ENCODE measurements at places on chromosomes 1 and 21.

GRCh38 chr1:58895082-58895481, 111.2 kb upstream of the JUN start:
- no peak for DNase-seq

DNA sequence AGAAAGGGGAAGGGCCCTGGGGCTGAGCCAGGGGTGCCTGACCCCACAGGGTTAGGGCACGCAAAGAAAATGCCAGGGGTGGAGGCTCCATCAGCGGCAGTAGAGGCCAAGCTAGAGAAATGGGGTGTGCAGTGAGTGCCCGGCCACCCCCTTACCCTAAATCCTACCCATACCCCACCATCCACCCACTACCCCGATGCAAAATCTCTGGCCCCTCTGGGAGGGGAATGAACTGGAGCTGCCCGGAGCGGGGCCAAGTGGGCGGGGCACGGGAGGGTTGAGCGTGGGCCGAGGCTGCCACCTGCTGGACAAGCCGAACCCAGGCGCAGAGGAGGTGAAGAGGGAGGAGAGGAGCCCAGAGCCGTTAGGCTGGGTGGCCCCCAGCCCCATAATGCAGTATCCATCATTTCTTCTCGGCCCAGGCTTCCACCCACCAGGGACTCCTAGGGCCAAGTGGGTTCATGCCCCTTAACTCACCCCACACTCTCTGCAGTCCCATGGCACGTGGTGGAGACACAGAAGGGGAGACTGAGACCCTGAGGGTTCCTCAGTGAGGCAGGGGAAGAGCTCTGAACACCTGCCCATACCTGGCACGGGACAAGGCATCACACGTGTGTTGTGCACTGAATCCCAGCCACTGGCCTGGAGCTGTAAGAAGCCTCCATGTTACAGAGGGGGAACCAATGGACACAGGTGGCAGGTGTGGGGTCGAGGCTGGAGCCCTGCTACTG, 1.4 kb upstream of the C1QC start:
- DNase-seq = no peak

- DNase-seq = no peak
Measured at GRCh38 chr1:54239631-54240031, 39.7 kb downstream of the MRPL37 start.

DNA sequence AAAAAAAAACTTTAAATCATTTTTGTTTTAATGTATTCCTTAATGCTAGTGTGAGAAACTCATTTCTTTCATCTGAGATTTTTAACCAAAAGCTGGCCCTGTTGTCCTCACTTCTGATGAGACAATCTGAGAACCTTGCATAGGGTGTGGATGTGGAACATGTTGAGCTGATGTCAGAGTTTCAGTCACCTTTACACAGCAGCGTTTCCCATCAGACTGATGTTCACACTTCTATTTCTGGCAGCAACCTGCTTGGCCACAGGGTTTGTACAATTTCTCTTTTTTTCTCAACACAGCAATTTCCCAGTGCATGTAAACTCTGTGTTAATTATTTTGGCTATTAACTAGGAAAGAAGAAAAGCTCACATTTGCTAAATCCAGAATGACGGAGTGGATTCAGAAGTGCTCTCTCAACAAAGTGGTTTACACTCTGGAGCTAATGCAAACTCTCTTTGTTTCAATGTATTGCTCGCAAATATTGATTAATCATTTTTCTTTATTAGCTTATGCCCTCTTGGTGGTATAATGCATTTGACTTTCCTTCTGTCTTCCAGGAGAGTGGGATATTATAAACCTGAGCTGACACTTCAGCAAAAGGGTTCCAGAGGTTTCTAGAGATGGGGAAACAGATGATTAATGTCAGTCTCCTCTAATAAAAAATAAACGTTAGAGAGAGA, 70.5 kb upstream of the HSPA13 start:
- DNase-seq = no peak

DNA sequence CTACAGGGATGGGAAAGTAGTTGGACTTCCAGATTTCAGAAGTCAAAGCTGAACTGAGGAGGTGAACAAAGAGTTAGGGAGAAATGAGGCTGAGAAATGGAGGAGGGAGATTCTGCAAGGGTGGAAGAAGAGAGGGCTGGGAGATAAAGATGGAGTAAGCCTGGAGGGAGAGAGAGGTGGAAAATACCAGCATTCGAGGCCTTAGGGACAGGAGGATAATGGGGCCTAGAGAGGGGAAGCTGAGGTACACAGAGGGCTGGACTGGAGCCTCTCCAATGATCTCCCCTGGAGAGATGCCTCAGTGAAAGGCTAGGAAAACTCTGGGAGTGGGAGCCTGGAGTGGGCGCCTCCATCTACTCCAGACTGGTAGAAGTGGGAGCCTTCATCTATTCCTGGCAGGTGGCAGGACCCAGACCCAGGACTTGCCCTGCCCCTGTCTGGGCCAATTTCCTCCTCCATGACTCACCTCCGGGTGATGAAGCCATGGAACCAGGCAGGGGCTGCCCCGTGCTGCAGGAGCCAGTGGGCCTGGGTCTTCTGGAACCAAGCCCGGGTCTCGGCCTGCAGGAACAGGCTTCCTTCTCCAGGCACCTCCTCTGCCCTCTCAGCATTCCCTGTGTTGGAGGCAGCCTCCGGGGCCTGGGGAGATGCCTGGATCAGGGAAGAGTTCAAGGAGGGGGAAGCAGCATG, 1.9 kb downstream of the SH2D2A start:
- DNase-seq = no peak

- no peak for DNase-seq
Measured at GRCh38 chr1:57013522-57013921, 47.7 kb upstream of the C8B start.

GRCh38 chr21:38965910-38966504, 160.3 kb downstream of the ETS2 start:
- no peak for DNase-seq

GRCh38 chr1:108077991-108078390, 113.0 kb upstream of the VAV3 start:
- DNase-seq = no peak

DNA sequence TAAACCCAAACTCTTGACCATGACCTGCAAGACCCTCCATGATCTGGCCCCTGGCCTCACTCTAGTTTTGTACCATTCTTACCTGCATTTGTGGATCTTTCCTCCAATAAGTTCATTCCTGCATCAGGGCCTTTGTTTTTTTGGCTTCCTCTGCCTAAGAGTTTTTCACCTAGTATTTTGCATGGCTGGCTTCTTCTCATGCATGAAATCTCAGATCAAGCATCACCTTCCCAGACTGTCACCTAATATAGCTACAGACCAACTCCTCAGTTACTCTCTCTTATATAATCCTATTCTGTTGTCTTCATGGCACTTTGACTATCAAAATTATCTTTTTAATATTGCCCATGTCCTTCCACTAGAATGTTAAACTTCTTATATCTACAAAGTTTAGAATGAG, 54.2 kb downstream of the BTBD8 start:
- no peak for DNase-seq

- no peak for DNase-seq
Measured at GRCh38 chr1:166136699-166137401, 30.0 kb downstream of the FAM78B start.

DNA sequence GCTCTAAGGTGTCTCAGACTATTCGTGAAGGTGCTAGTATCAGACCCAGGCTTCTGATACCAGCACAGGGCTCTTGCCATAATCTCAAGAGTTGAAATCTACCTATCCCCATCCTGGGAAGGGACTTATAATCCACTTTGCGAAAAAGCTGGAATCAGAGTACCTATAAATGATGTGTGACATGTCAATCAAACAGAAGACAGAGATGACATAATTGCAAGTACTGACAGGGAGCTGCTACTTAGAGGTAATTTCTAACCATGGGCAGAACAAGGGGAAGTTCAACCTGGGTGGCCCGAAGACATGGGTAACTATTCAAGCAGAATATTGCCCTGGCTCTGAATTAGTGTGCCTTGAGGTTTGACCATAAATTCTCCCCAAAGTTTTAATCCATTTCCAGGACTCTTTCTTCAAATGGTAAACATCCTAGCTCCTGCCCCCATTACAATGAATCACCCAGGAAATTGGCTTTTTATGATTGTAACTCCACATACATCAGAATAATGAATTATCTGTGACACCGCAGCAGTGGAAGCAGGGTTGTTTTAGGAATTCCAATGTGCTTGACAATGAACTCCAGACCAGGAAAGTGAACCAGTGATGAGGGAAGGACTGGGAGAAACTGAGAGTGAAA, 37.2 kb downstream of the KANK4 start:
- no peak for DNase-seq

DNA sequence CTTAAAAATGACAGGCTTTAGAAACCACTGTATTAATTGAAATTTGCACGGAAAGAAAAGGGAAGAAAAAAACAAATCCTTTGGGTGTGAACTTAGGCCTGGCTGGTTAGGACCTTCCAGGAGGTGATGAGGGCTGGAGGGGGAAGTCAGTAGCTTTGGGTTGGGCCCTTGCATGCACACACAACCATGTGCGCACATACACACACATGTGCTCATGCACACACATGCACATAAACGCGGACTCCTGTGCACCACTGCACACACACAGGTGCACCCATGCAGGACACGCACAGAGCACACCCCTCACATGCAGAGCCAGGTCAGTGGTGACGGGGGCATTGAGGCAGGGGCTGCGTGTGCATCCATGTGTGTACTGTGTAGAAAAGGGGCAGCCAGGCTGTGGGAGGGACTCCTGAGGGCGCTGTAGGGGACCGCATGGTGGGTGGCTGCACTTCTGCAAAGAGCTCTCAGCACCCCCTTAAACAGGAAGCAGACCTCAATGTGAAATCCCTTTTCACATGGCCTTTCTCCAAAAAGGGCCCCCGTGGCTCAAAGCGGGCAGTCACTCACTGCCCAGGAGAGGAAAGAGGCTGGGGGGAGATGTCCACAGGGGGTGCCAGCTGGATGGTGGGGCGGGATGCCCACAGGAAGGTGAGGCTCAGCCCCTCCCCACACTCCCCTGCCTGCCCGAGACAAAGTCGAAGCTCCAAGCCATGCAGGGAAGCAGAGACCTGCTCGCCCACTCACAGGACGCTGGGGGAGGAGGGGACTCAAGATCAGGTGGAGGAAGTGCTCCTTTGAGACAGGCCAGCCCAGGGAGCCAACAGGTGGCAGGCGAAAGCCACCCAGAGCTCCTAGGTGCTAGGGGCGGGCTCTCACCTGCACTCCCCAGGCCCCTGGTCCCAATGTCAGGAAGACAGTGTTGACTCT, 95.2 kb downstream of the ITPKB start:
- DNase-seq = no peak

DNA sequence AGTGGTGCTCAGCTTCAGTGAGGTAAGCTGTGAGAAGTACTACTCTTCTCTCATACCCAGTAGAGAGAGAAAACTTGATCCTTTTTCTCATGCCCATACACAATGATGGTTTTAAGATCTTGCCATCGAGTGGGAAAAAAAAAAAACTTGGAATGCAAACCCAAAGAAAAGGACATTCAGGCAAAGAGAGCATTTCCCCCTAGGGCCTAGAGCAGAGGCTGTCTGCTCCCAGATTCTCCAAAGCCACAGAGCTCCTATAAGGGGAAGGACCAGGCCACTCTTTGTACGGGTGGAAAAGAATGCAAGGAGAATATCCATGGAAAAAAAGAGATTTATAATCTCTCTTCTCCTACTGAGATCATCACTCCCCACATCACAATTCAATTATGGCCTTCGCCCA, 34.9 kb downstream of the MROH9 start:
- no peak for DNase-seq

- DNase-seq = no peak
Measured at GRCh38 chr1:41611068-41611931, 126.8 kb upstream of the EDN2 start.

DNA sequence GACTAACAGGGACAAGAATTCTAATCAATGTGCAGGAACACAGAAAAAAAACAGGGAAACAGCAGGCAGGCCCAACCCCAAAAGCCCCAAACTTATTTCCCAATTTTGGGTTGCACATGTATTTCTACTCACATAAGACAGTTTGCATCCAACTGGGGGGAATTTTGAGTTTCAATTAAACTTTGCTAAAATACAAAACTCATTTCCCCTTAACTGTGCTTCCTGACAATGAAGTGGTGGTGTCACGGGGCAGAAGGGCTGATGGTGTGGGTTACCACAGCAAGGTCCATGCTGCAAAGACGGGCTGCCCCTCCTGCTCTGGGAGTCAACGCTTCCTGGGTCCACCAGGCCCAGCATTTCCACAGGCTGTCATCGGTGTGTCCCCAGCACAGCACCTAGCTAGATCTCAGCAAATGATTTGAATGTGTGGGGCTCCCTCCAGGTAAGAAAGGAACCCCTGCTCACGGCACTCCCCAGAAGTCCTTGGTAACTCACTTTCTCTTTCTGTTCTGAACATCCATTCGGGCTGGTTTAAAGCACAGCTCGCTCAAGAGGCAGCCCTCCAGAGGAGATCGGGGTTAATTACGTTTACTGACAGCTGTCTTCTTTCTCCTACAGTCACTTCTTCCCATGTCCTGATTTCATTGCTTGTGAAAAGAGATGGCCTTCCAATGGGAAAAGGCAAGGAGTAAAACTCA, 27.4 kb downstream of the HIVEP3 start:
- no peak for DNase-seq

DNA sequence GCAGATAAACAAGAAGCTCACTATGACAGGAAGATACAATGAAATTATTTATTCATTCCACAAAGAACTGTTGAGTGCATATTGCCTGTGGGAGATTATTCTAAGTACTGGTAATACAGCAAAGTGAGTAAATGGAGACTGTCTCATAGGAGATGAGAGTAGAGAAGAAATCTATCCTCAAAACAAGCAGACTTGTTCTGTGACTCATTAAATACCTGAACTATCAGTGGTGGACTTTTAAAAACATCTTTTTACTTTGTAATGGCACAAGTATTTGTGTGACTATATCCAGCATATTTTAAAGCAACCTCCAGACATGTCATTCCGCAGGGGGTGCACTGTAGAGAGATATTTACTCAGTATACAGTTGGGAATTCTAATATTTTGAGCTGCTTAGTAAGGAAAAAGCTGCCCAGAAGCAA, 259.2 kb downstream of the FMN2 start:
- no peak for DNase-seq

GRCh38 chr1:192887426-192887825, 78.6 kb downstream of the RGS2 start:
- no peak for DNase-seq

GRCh38 chr1:207959141-207959825, 48.4 kb upstream of the CD34 start:
- no peak for DNase-seq

- no peak for DNase-seq
Measured at GRCh38 chr1:229952670-229953520, 114.1 kb upstream of the GALNT2 start.

- no peak for DNase-seq
Measured at GRCh38 chr21:37748351-37748750, 167.9 kb downstream of the KCNJ6 start.

- DNase-seq = no peak
Measured at GRCh38 chr1:228940526-228940925, 205.2 kb downstream of the RHOU start.

- DNase-seq = no peak
Measured at GRCh38 chr1:159869173-159869572, 6.7 kb upstream of the VSIG8 start.
